ENCODE measurements at places on chromosomes 1 and 21. TPM values are rescaled to one million over a fixed set of nuclear protein-coding genes. Genes with fewer than 3 reads are reported as not detected.

GRCh38 chr1:245605480-245606156, 450.8 kb downstream of the KIF26B start:
- no peak for DNase-seq

- DNase-seq = no peak
Measured at GRCh38 chr1:197595304-197595904, 179.9 kb downstream of the DENND1B start.

- peak; percentile 95 for DNase-seq
Measured at GRCh38 chr1:33180226-33180910, 1.5 kb downstream of the TRIM62 start.

DNA sequence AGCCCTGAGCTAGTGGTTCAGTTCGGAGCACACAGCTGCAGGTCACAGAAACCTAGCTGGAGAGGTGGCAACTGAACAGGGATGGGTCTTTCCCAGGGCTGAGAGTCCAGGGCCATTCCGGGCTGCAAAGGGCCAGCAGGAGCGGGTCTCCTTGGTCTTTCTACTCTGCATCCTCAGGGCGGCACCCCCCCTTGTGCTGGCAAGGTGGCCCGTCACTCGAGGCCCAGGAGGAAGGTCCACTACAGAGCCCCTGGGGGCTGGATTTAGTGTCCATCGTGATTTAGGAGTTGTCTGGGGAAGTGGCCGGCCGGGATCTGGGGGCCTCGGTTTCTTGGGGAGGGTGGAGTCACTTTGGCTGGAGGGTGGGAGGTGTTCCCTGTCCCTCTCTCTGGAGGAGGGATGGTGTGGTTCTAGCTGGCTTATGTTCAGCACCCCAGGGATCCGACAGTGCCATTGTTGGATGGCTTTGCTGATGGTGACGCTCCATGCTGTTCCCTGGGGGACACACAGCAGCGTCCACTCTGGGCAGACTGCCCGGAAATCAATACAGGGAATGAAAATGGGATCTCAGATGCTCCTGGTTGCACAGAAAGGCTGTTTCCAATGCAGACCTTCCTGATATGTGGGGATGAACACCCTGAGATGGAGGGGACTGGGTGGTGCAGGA, 64.4 kb downstream of the UMODL1 start:
- no peak for DNase-seq

DNA sequence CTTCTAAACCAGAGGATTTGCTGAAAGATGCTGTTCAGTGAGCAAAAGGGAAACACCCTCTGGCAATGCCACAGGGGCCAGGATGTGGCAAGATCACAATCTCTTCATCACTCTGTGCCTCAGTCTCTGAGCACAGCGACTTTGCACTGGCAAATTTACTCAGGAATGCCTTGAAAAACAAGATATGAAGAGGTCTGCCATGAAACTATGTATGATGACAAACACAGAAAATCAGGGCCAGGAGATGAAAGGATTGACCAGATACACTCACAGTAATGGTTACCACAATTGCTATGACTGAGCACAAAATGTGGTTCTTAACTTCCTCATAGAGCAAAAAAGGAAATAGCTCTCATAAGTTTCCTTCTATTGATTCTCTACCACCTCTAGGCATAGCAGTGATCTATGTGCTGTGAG, 5.8 kb downstream of the TTC13 start:
- no peak for DNase-seq

- no peak for DNase-seq
Measured at GRCh38 chr1:112536561-112536960, 27.8 kb downstream of the WNT2B start.

The CFHR4 gene
- not detected for total RNA-seq

The RUNX3 gene
- 1.6 TPM for total RNA-seq

The SLAMF9 gene
- total RNA-seq = not detected

The IGSF3 gene
- total RNA-seq = 27.5 TPM
